ENCODE measurements at places on chromosomes 3 and 15.

DNA sequence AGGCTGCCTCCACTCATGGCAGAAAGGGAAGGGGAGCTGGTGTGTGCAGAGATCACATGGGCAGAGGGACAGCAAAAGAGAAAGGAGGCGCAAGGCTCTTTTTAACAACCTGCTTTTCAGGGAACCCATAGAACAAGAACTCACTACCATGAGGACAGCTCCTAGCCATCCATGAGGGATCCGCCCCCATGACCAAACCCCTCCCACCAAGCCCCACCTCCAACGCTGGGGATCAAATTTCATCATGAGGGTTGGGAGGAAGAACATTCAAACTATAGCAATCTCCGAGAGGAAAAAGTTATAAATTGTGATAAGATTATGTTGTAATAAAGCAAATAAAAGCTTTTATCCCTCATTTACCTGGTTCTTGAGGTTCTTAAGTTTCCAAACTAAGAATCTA, 84.7 kb upstream of the LMCD1 start:
- no peak for DNase-seq

GRCh38 chr15:47917881-47918280, 200.6 kb downstream of the SEMA6D start:
- no peak for DNase-seq

- DNase-seq, result no peak
Measured at GRCh38 chr3:71532639-71533395, 50.7 kb downstream of the FOXP1 start.

DNA sequence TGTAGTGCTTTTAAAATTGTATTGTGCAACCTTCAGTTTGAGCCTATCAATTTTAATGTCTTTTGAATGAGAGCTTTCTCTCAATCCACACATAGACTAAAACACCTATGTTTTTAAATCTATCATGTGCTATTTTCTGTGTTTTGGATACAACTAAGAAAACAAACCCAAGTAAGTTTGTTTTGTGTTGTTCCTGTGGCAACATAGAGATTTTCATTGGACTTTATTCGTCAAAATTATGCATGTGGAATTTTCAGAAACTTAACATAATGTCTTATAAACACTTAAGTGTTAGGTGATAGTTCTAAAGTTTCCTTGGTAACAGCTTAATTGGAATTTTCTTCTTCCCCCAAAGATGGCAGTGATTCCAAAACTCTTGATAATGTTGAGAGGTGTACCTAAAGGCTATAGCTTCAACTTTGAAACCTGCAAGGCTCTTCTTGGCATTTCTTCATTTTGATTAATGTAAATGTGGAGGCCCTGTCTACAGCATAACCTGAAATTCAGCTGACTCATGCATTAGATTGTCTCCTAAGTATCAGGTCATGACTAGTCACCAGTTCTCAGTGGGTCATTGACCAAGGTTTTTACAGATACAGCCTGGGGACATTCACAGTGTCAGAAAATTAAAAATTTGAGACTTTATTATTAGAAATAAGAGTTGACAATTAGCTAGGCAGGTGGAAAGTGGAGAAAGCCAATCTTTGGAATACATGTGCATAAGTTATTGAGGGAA, 44.4 kb downstream of the COL6A5 start:
- no peak for DNase-seq

- no peak for DNase-seq
Measured at GRCh38 chr3:183244219-183244618, 8.8 kb upstream of the B3GNT5 start.

- peak; percentile 25 for DNase-seq
Measured at GRCh38 chr15:78739996-78740903, 71.0 kb downstream of the ADAMTS7 start.

- no peak for DNase-seq
Measured at GRCh38 chr3:120659285-120659684, 22.8 kb downstream of the HGD start.

DNA sequence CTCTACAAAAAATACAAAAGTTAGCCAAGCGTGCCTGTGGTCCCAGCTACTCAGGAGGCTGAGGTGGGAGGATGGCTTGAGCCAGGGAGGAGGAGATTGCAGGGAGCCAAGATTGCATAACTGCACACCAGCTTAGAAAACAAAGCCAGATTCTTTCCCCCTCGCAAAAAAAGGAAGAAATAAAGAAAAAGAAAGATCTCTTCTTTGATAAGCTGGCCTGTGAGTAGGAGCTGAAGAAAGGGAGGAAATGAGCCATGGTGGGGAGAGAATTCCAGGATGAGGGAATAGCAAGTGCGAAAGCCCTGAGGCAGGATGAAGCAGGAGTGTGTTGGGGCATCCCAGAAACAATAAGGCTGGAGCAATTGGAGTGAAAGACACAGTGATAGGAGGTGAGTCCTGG, 24.5 kb upstream of the TOP2B start:
- DNase-seq, result no peak

DNA sequence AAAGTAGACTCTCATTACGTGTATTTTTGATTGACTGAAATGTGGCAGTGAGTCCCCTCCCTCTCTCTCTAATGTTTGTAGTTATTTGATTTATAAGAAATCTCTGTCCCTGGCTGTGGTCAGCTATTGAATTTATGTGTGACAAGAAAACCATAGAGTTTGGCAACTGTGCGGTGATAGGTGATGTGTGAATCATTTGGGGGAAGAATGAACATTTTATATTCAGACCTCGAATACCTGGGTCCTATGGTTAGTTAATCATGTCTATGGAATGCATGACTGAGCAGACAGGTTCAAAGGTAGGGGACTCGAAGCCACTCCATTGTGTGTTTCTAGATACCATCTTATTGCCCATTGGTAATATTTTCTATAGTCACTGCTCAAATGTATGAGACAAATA, 712.1 kb downstream of the MECOM start:
- DNase-seq, result no peak

GRCh38 chr3:60250810-60251209, 1000.4 kb downstream of the FHIT start:
- no peak for DNase-seq

GRCh38 chr3:88984256-88984655, 123.2 kb upstream of the EPHA3 start:
- DNase-seq, result no peak

GRCh38 chr15:57462381-57462780, 86.1 kb downstream of the CGNL1 start:
- no peak for DNase-seq

DNA sequence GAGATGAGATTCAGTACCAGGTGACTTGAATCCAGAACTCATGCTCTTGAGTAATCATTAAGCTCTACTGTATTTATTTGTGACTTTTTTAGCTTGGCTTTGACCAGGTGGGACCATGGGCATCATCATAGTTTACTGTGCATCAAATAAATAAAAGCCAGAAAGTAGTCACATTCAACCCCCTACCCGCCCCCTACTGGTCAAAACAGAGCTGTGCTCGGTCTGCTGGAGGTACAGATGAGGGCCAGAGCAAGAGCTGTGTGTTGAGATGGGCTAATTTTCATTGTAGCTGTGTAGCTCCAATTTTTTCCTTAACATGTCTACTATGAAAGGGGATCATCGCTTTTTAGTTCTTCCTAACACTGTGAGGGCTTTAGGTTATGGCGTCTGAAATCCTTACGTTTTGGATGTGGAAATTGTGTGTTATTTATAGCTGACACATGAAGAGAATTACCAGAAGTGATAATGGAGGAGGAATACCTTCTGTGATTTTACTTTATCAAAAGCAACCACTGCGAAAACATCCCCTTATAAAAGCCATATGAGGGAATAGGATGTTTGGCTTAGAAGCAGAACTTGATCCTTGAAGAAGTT, 375.1 kb downstream of the PTPRG start:
- DNase-seq, result no peak

GRCh38 chr3:66076861-66077470, 38.2 kb upstream of the MAGI1 start:
- no peak for DNase-seq
